ENCODE measurements at places on chromosomes 12 and 14.

DNA sequence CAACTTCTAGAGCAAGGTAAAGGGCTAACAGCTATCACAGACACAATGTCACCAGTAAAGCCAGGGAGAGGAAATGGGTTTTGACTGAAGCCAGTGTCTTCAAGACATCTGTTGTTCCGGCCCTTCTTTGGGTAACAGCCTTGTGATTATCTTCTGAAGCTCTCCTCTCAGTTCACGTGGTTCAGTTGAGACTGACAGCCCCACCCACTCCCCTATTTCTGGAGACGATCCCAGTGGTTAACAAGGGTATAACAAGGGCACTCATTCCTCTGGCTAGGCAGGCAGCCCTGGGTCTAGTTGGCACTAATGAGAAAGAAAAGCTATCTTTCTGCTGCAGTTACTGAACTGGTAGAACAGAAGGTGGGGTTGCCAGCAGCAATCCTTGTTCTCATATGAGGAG lies 6.9 kb downstream of the GNPTAB start:
- DNase-seq = peak; percentile 83

GRCh38 chr12:98503592-98504367 lies 11.6 kb upstream of the TMPO start:
- DNase-seq = peak; percentile 94

- DNase-seq = no peak
Observed at GRCh38 chr14:86541972-86542371, 1012.0 kb downstream of the FLRT2 start.

DNA sequence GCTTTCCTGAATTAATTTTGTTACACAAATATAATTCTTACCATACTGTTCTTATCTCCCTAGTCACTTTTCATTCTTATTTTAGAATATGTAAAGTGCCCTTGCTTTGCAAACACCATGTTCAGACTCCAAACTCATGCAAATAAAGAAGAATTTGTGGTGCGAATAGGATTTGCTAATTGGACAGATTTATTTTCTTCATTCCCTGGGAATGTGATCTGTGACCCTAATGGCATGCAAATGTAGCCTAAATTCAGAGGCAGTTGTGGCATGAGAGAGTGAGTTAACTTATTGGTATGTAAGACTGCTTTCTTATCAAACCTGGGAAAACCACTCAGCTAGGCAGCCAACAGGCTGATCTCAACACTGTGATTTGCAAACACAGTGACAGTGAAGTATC lies 10.0 kb downstream of the CAPZA3 start:
- no peak for DNase-seq

DNA sequence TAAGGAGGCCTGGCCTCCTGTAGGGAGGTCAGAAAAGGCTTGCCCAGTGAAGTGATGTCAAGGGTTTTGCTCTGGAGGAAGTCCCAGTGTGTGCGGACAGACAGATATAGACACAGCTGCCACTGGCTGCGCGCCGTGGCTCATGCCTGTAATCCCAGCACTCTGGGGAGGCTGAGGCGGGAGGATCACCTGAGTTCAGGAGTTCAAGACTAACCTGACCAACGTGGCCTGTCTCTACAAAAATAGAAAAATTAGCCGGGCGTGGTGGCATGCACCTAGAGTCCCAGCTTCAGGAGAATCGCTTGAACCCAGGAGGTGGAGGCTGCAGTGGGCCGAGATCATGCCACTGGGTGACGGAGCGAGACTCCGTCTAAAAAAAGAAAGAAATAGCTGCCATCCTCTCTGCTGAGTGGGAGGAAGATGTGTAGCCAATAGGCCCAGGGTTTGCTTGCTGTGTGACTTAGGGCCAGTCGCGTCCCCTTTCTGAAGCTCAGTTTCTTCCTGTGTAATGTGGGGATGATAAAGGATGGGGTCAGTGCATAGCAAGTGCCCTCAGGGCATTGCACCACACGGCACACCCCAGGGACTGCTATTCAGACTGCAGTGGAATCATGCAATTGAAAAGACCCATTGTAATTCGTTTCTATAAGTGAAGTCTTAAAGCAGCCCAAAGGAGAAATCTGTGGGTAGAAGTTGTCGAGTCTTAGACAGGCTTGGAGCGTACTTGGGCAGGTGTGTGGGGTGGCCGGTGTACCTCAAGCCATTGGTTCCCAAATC lies 18.7 kb upstream of the MLEC start:
- DNase-seq = no peak

DNA sequence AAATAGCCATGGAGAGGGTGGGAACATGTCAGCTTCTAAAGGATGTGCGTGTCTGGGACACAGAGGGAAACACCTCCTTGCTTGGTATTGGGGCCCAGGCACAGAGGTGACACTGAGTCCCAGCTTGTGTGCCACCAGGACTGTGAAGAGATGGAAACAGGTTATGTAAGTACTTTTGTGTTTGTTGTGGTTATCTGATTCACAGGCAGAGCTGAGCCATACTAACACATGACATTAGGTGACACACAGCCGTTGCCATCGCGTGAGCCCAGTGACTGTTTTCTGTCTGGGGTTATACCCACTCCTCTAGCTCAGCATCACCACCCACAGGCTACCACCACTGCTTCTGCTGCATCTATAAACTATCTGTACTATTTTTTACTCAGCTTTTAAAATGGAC lies 12.1 kb upstream of the FLVCR2 start:
- peak; percentile 63 for DNase-seq

GRCh38 chr14:86782092-86782580 lies 1210.8 kb downstream of the GALC start:
- no peak for DNase-seq

DNA sequence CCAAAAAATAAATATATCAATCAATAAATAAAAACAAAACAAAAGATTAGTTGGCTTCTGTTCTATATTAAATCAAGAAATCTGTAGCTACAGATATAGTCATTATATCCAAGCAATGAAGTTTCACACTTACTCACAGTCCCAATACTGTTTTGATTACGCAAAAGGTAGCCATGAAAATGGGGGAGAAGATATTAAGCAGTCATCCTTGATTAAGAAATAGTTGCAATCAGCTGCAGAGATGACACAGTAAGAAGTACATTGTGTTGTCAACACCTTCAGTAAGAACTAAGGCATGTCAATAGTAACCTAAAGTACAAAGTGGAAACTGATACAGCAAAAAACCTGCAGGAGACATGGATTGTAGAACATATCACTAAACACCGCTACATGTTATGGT lies 11.0 kb upstream of the RHOJ start:
- no peak for DNase-seq

GRCh38 chr12:80188576-80188975 lies 89.2 kb downstream of the OTOGL start:
- no peak for DNase-seq

GRCh38 chr14:96635850-96636249 lies 133.7 kb downstream of the PAPOLA start:
- no peak for DNase-seq

DNA sequence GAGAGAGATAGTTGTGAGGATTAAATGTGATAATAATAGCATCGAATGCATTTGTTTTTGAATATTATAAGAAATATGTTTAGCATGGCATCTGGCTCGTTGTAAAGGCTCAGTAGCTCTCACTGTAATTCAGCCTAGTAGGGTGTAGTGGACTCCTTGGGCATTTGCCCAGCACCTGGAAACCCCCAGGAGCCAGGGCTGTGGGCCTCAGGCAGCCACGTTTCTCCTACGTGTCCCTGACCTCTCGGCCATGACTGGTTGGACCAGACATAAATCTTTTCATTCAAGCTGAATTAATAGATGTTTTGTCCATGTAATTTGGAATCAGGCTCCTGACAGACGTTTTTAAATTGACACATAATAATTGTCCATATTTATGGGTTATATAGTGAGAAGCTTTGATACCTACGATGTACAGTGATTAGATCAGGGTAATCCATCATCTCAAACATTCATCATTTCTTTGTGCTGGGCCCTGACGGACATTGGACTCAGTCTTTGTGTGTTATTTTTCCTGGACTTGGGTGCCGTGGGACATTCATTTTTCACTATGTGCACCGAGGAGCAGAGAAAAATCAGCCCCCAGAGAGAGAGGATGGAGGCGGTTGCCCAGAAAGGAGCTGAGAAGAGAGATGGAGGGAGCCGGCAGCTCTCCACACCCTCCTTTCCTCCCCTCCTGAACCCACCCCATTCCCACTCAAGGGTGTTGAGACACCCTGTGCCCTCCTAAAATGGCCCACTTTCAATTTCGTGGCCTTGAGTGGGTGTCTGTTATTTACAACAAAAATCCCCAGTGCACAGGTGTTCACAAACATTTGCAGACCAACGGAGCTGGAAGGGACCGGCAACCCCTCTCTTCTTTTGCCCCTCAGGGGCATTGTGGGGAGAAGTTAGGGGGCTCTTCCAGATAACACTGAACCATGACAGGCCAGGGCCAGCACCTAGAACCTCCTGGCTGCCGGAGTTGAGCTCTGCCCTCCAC lies 296.4 kb downstream of the DPF3 start:
- no peak for DNase-seq

Measured in CD4-positive, alpha-beta T cell treated with Interleukin-12 subunit alpha and Interleukin-12 subunit beta, for 1 hour (primary cell).